ENCODE measurements at places on chromosomes 13 and 19.

DNA sequence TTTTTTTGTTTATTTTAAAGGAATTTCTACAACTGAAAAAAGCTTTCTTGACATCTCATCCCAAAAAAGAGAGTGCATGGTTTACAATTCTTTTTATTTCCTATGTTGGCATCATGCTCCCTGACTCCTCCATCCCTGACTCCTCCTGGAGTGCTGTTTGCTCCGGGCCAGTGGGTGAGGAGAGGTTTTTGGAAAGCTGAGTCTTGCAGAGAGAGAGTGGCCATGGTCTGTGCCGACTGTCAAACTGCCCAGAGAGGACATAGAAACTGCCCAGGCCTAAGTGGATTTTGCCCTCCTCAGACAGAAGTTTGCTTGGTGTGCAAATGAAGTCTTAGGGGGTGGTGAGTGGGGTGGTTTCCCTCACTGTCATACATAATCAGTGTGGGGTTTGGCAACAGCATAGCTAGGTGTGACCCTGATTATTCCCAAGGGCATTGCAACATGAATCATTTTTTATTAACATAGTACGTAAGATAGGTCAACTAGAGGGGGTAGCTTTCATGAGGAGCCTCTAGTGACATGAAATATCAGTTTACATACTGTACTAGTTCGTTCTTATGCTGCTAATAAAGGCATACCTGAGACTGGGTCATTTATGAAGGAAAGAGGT, 179.8 kb upstream of the UBL3 start:
- DNase-seq, result no peak

DNA sequence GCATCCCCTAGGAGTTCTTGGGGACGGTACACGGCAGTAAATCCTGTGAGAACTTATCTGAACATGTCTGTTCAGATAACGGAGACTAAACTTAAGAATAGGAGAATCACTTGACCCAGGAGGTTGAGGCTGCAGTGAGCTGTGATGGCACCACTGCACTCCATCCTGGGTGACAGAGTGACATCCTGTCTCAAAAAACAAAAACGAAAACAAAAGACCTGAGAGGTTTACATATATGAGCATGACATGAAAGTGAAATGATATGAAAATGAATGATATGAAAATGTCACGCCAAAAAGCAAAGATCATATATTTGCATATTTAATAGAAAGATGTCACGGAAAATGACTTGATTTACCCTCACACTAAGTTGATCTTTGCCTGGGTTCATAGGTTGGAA, 5.8 kb downstream of the ZNF175 start:
- DNase-seq, result no peak

GRCh38 chr13:37136187-37136586, 30.7 kb upstream of the CSNK1A1L start:
- DNase-seq, result no peak

DNA sequence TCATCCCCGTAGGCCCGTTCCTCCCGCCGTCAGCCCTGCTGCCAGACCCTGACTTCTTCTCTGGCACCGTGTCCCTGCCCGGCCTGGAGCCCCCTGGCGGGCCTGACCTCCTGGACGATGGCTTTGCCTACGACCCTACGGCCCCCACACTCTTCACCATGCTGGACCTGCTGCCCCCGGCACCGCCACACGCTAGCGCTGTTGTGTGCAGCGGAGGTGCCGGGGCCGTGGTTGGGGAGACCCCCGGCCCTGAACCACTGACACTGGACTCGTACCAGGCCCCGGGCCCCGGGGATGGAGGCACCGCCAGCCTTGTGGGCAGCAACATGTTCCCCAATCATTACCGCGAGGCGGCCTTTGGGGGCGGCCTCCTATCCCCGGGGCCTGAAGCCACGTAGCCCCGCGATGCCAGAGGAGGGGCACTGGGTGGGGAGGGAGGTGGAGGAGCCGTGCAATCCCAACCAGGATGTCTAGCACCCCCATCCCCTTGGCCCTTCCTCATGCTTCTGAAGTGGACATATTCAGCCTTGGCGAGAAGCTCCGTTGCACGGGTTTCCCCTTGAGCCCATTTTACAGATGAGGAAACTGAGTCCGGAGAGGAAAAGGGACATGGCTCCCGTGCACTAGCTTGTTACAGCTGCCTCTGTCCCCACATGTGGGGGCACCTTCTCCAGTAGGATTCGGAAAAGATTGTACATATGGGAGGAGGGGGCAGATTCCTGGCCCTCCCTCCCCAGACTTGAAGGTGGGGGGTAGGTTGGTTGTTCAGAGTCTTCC, 1.3 kb upstream of the CLASRP start:
- DNase-seq, result no peak

GRCh38 chr19:35039881-35040825, 1.4 kb upstream of the HPN start:
- DNase-seq, result no peak

DNA sequence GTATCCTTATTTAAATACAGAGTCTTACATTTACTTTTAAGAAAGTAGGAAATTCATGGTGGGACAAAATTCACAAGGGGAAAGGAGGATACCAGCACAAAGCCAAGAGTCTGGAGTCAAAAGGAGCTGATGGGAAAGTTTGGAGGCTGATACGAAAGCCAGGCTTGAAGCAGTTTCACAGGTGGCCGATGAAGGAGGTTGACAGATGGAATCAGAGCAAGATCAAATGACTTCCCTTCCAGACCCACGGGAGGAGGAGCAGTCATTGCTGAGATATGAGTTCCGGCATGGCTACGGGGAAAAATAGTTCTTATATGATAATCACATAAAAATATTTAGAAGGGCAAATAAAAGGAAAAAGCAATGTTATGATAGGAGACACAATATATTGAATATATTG, 65.0 kb downstream of the DGKH start:
- DNase-seq, result no peak

GRCh38 chr13:113546571-113547237, 37.8 kb upstream of the TFDP1 start:
- no peak for DNase-seq

DNA sequence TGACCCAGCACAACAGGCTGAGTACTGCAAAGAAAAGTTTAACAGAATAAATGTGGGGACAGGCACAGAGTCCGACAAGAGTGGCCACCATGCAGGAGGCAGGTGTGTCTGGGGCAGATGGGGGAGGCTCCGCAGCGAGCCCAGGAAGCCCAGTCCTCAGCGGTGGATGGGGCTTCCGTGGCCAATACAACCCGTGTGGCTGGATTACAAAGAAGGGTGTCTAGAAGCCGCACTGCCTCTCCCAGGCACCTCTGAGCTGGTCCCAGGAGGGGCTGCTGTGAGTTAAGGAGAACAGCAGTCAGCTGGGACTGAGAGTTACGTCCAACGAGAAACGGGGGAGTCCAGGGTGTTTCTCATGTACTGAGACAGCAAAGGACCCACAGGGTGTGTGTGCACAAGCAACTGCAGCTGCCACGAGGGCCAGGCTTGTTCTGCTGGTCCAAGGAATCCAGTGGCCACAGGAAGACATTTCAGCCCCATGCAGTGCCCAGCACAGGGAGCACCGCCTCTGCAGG, 70.2 kb downstream of the SPACA7 start:
- no peak for DNase-seq

GRCh38 chr13:66344805-66345517, 885.2 kb downstream of the PCDH9 start:
- DNase-seq, result no peak

DNA sequence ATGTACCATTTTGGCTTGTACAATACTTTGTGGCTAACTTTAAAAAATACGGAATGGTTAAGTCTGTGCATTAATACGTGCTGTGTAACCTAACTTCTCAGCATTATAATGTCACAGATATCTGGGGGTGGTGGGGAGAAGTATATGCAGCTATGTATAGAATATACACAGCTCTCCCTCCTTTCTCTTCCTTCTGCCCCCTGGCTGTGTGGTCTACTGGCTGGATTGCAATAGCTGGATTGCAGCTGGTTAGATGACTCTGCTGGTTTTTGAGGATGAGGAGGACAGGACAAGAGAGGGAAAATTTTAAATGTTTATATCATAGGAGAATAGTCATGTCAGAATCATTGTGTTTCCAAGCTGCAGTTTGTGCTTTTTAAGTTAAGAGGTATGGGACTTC, 9.7 kb downstream of the RNASEH2B start:
- no peak for DNase-seq

GRCh38 chr19:35329323-35329722, 336 bp downstream of the CD22 start:
- no peak for DNase-seq

GRCh38 chr13:25319771-25320170, 18.3 kb downstream of the NUP58 start:
- no peak for DNase-seq

DNA sequence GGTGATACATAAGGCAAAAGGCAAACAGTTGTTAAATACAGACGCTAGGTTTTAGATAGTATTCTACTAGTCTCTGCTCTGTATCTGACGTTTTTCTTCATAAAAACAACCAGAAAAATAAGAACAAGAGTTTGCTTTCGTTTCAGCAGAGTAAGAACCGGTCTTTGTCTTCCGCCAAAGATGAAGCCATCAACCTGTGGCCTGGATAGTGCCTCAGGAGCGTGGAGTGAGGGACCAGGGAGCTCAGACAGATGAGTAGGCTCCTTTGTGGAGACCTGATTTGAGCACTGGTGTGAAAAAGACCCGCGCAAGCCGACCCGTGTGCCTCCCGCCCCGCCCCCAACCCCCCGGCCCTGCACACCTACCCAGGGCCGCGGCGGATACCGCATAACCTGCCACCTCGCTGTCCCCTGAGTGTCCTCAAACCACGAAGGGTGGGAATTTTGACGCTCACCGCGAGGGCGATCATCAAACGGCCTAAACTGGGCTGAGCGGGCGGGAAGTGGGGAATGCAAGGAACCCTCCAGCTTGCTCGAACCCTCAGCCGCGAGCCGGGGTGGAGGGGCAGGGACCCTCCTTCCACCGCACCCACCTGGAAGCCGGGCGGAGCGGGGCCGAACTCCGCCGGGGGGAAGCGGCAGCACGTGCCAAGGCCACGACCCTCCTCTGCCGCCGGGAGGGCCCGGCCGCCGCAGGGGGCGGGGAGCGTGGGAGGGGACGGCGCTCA, 866 bp upstream of the LMO7 start:
- no peak for DNase-seq

All from cortex of kidney (tissue), 1 donor.